Activated CD4-positive, alpha-beta memory T cell treated with anti-CD3 and anti-CD28 coated beads for 36 hours (primary cell): ENCODE measurements at places on chromosomes 12 and 14.

DNA sequence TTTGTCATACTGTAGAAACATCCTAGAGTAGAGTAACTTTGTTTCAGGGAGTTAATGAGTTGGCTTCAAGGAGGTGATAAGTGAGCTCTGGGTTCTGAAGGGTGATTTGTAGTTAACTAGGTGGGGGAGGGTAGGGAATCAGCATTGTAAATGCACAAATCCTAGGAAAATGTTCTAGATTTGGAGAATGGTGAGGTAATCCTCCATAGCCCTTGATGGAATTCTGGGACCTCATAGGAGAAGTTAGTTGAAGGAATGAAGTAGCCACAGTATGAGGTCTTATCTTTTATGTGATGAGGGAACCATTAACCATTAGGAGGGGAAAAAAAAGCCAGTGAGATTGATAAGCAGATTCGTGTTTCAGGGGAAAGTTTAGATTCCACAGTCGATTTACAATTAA lies 8.0 kb downstream of the CNOT2 start:
- DNase-seq, result no peak

- no peak for DNase-seq
Measured at GRCh38 chr12:68784015-68784414, 24.0 kb upstream of the MDM2 start.

DNA sequence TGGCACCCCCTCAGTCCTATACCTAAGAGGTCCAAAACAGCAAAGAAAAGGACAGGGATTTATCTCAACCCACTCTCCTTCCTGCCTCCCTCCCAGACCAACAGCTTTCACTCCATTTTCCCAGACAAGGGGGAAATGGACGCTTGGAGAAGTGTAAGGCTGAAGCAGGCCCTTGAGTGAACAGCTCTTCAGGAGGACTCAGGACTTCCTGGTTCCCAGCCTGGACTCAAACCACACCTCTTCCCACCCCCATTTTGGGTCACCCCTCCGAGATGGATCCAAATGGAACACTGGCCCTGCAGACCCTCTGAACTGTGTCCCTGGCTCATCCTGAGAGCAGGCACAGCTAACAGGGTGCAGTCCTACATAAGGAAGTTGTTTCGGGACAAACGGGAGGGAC lies 2.7 kb downstream of the KMT2D start:
- DNase-seq, result no peak

- DNase-seq, result no peak
Measured at GRCh38 chr12:110754101-110754793, 11.6 kb upstream of the PPP1CC start.

DNA sequence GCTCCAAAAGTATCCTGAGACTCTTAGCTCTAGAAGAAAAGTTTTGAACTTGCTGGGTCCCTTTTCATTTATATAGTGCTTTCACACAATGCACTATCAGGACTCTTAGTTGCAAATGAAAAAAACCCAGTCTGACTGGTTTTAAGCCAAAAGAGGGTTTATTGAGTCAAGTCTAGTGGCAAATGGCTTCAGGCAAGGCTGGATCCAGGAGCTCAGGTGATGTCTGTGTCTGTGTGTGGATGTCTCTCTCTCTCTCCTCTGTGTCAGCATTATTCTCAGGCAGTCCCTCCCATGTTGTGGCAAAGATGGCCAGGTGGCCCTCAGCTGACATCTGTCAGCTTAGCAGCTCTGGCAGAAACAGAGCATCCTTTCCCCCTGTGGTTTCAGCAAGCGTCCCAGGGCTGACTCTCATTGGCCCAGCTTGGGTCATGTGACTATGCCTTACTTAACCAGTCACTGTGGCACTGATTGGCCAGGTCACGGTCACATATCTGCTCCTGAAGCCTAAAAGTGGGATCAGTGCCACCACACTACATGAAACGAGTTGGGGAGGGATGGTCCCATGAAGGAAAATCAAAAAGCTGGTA lies 6.2 kb downstream of the TMEM120B start:
- DNase-seq, result peak; percentile 23

- no peak for DNase-seq
Measured at GRCh38 chr12:117596968-117597367, 235.5 kb upstream of the NOS1 start.

GRCh38 chr12:75783093-75783877 lies 248.3 kb downstream of the PHLDA1 start:
- DNase-seq, result no peak
